ENCODE measurements at places on chromosomes 5 and 9. TPM values are rescaled to one million over a fixed set of nuclear protein-coding genes. Genes with fewer than 3 reads are reported as not detected.
A peak's percentile ranks its signal among the peaks of the same experiment; 100 is the strongest.

GRCh38 chr9:87292449-87293191, 205.0 kb upstream of the DAPK1 start:
- no peak overlapping the region for H3K27ac ChIP-seq
- no peak overlapping the region for H3K4me3 ChIP-seq
- no peak for DNase-seq

DNA sequence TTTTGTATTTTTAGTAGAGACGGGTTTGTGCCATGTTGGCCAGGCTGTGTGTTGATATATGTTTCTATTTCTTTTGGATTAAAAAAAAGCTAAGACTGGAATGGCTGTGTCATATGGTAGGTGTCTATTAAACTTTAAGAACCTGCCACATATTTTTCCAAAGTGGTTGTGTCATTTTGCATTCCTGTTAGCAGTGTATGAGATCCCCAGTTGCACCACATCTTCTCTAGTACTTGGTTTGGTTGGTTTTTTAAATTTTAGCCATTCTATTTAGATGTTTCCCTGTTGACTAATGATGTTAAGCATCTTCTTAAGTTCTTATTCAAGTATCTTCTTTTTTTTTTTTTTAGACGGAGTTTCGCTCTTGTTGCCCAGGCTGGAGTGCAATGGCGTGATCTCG, 36.2 kb upstream of the MEGF9 start:
- no peak overlapping the region for H3K27ac ChIP-seq
- no peak for DNase-seq
- H3K27me3 ChIP-seq, result no peaks in the 10 kb centered on the region
- no peaks in the 10 kb centered on the region for H3K36me3 ChIP-seq

Gene SLIT3
- 40.2 TPM for total RNA-seq

DNA sequence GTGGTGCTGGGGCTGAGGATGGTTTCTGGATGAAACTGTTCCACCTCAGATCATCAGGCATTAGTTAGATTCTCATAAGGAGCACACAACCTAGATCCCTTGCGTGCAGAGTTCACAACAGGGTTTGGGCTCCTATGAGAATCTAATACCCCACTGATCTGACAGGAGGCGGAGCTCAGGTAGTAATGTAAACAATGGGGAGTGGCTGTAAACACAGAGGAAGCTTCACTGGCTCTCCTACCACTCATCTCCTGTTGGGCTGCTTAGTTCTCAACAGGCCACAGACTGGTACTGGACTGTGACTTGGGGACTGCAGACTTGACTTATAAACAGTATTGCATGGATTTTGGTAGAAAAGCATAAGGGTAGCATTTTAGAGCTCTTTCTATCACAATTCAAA, 870.7 kb upstream of the CDH10 start:
- DNase-seq, result no peak
- H3K4me1 ChIP-seq, result no peaks in the 10 kb centered on the region
- no peaks in the 10 kb centered on the region for H3K36me3 ChIP-seq

DNA sequence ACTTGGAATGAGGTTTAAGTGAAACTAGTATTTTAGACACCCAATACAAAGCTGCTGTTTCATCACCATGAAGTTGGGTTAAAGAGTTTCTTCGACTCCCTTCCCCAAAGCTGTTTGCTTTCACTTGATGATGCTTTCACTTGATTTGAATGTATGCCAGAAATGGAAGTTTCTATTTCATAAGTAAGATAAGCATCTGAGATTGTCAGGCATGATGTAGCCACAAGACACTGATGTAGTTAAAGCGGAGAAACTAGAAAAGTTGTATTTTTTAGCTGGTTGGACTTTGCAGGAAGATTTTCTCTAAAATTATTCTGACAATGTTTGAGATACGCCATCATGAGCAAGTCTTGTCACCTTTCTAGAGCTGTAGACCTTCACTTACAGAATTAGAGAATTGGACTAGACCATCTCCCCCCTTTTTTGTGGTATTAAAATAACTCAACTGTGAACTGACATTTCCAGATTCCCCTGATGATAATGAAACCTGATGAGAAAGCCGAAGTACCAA, 20.0 kb downstream of the MOCS2 start:
- peaks cover 19% of the 10 kb centered on the region for H3K4me1 ChIP-seq
- no peaks in the 10 kb centered on the region for H3K36me3 ChIP-seq
- no peak overlapping the region for H3K4me3 ChIP-seq
- H3K27me3 ChIP-seq, result no peaks in the 10 kb centered on the region
- no peak for DNase-seq

Gene PCDHGC4
- total RNA-seq, result 2.8 TPM

DNA sequence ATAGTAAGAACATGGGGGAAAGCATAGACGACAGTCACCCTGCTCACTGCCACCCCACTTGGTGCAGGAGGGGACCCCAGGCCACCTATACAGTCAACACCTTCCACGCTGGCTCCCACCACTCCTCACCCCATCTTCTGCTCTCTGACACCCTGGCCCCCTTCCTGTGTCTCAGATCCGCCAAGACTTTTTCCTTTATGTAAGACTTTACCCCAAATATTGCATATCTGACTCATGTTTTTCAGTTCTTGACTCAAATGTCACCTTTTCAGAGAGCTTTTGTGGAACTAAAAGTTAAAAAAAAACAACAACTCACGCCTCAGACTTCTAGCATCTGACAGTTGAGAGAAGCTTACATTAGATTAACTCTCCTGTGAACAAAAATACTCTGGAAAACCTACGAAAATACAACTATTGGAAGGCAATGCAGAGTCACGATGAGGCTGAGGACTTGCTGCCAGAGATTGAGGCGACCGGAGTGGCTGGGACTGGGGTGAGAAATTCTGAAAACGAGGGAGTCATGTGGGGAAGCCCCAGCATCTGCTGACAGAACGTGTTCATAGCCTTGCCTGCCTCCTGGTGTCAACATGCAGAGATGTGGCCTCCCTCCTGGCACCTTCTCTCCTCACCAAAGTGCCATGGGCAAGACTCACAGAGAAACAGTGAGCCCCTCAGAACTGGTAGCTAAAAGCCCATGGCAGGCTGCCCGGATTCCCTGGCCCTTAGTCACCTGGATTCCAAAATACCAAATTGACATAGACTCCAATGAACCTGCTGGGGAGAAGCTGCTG, 22.4 kb upstream of the FCN2 start:
- H3K27me3 ChIP-seq, result no peaks in the 10 kb centered on the region
- H3K27ac ChIP-seq, result no peak overlapping the region
- DNase-seq, result peak; percentile 51
- H3K4me3 ChIP-seq, result no peak overlapping the region

DNA sequence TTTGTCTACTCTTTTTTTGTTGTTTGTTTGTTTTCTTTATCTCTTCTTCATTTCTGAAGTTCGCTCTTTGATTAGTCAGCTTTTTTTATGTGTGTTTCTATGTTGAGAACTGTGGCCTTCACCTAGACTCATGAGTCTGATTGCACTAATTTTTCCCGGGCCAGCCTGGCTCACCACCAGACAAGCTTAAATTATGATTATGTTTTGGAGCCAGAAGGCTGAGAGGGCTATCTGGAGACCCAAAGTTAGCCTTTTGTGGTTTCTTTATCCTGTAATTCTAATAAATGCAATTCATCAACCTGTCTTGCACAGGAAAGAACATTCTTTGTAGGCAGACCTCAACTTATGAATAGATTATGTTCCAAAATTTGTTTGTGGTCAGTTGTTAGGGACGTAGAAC, 20.8 kb upstream of the ACTBL2 start:
- H3K4me3 ChIP-seq, result no peak overlapping the region
- no peak overlapping the region for H3K27ac ChIP-seq
- H3K4me1 ChIP-seq, result peaks cover 28% of the 10 kb centered on the region
- no peaks in the 10 kb centered on the region for H3K27me3 ChIP-seq
- H3K36me3 ChIP-seq, result no peaks in the 10 kb centered on the region

- H3K27me3 ChIP-seq, result peaks cover 18% of the 10 kb centered on the region
- no peak for DNase-seq
- no peak overlapping the region for H3K4me3 ChIP-seq
These were observed 253.0 kb downstream of the HINT1 start for GRCh38 chr5:130912088-130912487.

DNA sequence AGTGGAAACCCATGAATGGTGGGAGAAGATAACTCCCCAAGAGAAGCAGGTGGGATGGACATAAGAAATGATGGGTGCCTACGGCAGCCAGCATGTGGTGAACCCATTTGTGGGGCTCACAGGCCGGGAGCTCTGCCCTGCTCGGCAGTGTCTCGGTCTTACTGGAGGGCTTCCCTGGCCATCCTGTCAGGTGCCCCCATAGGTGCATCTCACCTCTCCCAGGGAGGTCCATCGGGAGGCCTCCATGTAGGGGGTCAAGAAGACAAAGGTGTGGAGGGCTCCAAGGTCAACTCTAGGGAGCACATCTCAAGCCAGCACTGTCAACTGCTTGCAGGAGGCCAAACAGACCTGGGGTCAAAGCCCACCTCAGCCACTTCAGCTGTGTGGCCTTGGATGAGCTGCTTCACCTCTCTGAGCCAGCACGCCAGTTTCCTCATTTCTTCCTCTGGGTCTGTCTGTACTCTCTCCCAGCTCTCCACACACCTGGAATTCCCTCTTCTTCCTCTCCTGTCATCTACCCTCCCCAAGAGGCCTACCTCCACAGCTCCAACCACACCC, 10.5 kb upstream of the ADGRD2 start:
- H3K4me1 ChIP-seq, result no peaks in the 10 kb centered on the region
- no peak overlapping the region for H3K27ac ChIP-seq
- peaks cover 33% of the 10 kb centered on the region for H3K27me3 ChIP-seq
- no peak for DNase-seq

DNA sequence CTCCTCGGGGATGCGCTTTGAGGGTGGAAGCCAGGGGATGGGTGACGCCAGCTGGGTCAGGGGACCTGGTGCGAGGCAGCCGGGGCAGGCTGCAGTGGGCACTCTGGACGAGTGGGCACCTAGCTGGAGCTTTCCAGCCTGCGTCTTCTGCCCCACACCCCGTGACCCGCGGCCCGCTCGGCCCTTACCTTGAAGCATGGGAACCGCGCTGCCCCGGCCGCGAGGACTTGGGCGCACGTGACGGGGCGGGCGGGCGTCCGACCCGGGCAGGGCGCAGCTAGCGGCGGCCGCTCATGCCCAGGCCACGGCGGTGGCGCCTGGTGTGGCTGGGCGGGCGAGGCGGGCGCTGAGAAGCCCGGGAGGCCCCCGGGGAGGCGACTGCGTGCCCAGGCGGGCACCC, 300 bp downstream of the FAM163B start:
- DNase-seq, result no peak
- H3K4me1 ChIP-seq, result peaks cover 1% of the 10 kb centered on the region
- H3K4me3 ChIP-seq, result no peak overlapping the region
- H3K27me3 ChIP-seq, result peaks cover 67% of the 10 kb centered on the region
- H3K36me3 ChIP-seq, result no peaks in the 10 kb centered on the region

Gene GABRA1
- total RNA-seq, result not detected

DNA sequence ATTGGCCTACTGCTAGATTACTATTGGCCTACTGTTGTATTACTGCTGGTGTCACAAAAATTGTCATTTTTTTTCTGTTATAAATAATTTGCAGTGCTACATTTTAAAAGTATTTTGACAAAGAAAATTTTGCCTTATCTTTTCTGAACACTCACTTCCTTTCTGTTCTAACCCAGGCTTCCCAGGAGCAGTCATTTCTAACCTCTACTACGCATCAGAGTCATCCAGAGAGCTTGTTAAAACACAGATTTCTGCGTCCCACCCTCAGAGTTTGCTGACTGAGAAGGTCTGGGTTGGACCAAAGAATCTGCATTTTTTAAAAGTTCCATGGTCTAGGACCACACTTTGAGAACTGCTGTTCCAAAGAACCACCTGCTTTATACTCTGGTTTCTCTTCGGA, 306.1 kb downstream of the GLIS3 start:
- peaks cover 15% of the 10 kb centered on the region for H3K36me3 ChIP-seq
- H3K4me3 ChIP-seq, result no peak overlapping the region
- no peaks in the 10 kb centered on the region for H3K27me3 ChIP-seq

- no peak overlapping the region for H3K4me3 ChIP-seq
- no peaks in the 10 kb centered on the region for H3K36me3 ChIP-seq
- H3K27me3 ChIP-seq, result peaks cover 2% of the 10 kb centered on the region
- no peaks in the 10 kb centered on the region for H3K4me1 ChIP-seq
These were observed 357.8 kb downstream of the TMEM167A start for GRCh38 chr5:82719368-82719767.

Gene BOD1
- 70.7 TPM for total RNA-seq

Gene MGAT4B
- total RNA-seq, result 185 TPM

Measured in osteocyte (in vitro differentiated cells).